Glomerular endothelial cell (primary cell): ENCODE measurements at places on chromosomes 16 and 17. TPM values are rescaled to one million over a fixed set of nuclear protein-coding genes. Genes with fewer than 3 reads are reported as not detected.

DNA sequence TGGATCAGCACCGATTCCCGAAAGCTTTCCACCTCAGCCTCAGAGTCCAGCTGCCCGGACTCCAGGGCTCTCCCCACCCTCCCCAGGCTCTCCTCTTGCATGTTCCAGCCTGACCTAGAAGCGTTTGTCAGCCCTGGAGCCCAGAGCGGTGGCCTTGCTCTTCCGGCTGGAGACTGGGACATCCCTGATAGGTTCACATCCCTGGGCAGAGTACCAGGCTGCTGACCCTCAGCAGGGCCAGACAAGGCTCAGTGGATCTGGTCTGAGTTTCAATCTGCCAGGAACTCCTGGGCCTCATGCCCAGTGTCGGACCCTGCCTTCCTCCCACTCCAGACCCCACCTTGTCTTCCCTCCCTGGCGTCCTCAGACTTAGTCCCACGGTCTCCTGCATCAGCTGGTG, 15.0 kb downstream of the CD300LG start:
- DNase-seq, result no peak

Gene FGF11
- total RNA-seq, result 0.44 and 0.88 TPM in 2 replicates

Gene HAS3
- total RNA-seq, result 0.70 and 6.2 TPM in 2 replicates

- DNase-seq, result peak; percentile 68
Measured at GRCh38 chr16:87178977-87179376, 138.2 kb downstream of the C16orf95 start.

- no peak for DNase-seq
Measured at GRCh38 chr17:6392609-6393350, 42.1 kb downstream of the AIPL1 start.

DNA sequence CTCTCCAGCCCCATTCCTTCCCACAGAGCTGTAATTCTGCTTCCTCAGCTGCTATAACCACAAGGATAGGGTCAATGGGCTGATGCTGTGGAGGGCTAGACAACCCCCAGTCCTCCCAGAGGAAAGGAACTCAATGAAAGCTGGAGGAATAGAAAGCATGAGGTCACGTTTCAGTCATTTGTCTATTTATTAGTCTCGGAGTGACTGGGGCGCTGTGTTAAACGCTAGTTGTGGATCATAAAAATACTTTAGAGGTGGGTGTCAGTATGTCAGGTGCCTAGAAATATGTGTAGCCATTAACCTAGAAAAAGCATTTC, 787 bp upstream of the CCL3L1 start:
- no peak for DNase-seq

GRCh38 chr16:84459941-84460405, 44.5 kb downstream of the MEAK7 start:
- no peak for DNase-seq

Gene CFAP97D1
- not detected in 2 replicates for total RNA-seq

- DNase-seq, result no peak
Measured at GRCh38 chr16:20396846-20397467, 7.6 kb downstream of the PDILT start.

GRCh38 chr17:60514053-60514452, 12.0 kb downstream of the APPBP2 start:
- no peak for DNase-seq

DNA sequence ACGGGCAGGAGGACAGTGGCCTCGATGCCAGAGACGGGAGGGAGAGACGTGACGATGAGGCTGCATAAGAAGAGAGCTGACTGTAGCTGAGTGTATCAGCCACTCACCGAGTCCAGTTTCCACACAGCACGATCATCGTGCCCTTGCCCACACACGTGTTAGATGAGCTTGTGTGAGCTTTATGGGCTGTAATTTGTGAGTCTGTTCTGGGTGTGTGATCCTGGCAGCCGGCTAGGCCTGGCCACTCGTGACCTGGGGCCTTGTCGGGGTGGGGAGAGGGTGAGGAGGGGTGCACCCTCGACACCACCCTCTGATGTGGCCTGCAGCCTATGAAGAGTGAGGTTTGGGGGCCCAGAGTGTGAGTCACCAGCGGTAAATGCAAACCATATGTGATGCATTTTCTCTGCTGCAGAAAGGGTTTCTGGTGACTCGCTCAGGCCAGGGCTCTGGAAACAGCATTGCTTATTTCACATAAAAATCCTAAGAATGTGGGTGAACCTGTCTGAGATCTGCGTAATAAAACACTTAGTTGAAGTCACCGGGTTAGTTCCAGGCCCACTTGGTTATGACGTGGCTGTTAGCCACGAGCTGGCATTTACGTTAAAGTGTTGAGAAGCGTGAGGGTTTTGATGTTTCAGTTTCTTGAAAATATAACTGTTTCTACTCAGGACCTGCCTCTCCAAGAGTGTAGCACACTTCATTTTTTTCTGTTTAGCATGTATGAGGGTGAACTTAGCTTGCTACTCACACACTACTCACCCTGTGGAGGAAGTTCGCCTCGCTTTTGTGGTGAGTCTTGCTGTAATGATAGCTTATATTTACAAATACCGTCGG, 4.2 kb downstream of the METRNL start:
- DNase-seq, result no peak

Gene EMC8
- total RNA-seq, result 44.5 and 48.7 TPM in 2 replicates

GRCh38 chr16:85200471-85201278, 88.4 kb upstream of the CIBAR2 start:
- DNase-seq, result no peak

DNA sequence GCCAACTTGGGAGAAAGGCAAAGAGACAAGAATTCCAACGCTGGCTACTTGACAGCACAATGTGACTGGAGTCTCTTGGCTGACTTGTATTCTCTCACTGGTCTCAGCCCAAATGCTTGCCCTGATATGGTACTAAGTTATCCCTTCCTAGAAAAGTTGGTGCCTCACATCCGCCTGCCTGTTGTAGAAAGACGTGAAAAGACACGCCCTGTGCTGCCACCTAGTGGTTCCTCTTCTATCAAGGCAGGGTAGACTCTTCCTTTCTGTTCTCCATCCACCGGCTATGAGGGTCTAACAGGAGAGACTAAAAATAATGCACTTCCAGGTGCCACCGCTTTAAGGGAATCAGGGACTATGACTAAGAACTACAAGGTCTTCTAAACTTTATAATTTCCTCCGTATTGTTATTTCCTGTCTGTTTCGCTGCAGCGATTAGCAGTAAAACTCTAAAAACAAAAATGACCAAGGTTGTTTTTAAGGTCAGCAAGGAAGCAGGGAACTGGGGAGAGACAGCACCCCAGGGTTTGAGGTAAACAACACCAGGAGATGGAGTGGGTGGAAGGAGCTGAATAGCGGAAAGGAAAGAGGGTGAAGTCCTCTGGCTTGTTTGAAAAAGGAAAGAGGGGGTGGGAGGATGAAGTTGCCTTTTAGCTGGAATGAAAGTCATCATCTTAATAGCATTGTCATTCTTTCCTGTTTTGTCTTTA, 109.5 kb downstream of the YPEL2 start:
- peak; percentile 97 for DNase-seq

DNA sequence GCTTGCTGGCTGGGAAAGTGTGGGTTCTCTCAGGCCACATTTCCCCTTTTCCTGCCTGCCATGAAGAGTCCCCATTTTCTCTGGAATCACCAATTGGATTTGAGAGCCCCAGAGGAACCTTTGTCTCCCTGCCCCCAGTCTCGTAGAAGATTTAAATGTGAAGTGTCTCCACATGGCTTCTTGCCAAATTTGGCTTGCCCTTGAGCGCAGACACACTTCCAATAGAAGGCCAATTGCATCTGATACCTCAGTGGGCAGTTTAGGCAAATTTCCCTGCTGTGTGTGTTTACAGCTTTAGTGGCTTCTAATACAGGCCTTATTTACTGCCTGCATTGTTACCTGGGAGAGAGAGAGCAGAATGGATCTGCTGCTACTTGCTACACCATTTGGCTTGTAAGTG, 29.7 kb downstream of the CDK5R1 start:
- no peak for DNase-seq

GRCh38 chr17:59786536-59787319, 79.3 kb downstream of the VMP1 start:
- DNase-seq, result peak; percentile 99

DNA sequence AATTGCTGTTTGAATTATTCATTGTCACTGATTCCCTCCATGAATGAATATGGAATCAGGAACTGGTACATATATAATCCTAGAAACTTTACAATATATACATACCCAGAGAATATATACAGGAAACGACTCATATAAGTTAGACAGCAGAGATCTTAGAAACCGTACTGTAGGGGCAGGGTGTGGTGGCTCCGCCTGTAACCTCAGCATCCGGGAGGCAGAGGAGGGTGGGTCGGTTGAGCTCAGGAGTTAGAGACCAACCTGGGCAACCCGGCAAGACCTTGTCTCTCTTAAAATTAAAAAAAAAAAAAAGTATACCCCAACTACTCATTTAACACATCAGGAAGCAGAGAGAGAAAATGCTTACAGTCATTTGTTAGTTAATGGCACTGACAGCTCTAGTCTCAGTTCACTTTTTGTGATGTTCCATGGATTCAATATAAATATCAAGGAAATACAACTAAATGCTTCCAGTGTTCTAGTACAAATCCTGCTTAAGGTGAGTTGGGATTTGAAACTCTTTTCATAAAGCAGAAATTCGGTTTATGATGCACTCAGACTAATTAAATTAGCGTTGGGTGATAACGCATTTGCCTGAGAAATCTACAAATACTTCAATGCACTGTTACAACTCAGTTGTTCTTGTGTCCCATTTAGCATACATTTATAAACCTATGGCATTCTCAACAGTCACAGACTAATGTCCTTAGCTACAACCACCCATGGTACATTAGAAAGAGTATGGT, 5.6 kb downstream of the GLG1 start:
- no peak for DNase-seq

DNA sequence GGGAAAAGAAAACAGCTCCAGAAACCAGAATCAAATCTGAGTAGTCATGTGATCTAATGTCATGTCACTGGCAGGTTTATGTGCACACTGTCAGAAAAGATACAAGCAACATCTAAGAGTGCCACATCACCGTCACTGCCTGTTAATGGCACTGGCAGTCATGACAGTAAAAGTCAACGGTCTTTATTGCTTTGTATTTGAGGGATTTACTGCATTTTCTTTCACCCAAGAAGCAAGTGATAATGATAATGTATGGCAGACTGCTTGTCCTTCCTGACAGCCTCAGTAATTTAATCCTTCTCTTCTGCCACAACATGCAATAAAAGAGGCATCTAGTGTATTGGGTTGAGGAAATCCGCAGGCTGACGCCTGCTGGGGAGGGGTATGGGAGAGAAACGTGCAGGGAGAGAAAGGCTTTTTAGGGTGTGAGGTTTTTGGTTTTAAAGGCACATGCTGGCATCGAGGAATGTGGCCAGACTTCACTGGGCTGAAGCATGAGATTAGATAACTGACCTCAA, 92.4 kb downstream of the RPGRIP1L start:
- DNase-seq, result no peak

GRCh38 chr17:57365420-57365819, 109.1 kb downstream of the MSI2 start:
- no peak for DNase-seq

Gene HBM
- total RNA-seq, result not detected in 2 replicates

DNA sequence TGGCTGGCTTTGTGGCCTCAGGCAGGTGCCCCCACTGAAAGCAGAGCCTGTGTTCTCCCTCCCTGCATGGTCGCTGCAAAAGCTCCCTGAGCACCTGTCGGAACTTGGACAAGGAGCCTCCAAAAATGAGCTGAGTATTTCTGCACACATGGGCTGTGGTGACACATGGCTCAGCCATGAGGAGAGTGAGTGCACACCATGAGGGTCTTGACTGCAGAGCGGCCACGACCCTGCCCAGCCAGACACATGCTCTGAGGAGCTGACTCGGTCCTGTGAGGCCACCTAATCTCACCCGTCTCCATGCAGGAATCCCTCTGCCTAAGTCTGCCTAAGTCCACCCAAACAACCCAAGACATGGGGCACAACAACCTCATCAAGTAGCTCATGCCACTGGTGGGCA, 128.9 kb downstream of the DYNLRB2 start:
- DNase-seq, result no peak

DNA sequence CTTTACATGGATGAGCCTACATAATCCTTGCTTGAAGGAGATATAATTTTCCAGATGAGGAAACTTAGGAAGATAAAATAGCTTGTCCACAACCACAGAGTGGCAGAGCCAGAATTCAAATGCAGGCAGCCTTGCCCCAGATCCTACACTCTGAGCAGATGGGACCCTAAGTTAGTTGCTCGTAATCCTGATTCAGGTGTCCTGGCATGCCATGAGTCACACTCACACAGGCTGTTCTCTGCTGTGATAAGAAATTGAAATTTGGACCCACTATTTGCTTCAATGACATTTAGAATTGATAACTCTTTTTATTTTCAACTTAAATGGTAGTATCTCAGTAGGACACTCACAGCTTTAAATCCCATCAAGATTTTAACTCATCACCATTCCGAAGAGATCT, 150.7 kb upstream of the CACNG5 start:
- no peak for DNase-seq

DNA sequence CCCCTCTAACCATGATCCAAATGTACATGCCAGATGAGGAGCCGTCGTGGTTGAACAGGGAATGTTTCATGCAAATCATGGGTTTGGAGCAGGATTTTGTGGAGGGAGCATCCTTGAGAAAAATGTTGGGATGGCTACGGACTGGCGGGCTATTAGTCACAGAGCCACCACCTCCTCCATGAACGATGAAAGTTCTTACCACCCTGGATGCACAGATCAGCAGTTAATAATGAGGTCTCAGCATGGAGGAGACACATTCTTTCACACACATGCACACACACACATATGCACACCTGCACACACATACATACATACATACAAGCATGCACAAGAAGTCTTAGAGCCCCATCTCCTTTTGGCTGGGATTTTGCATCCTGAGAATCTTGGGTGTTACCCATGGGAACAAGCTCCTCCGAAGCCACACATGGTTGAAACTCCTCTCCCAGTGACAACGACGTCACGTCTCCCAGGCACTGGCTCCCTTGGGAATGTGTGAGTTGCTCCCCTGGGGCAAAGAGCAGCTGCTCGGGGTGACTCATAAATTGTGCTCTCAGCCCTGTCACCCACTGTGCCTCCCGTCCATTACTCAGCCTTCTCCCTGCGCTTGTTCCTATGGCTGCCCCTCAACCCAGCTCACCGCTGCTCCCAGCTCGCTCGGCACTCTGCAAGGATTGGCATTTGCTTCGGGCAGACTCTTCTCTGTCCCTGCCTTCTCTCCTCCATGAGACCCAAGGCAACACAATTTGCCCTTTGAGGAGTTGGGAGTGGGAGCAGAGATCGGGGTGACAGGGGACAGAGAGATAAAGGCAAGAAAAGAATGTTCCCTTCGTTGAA, 344.6 kb downstream of the SOX9 start:
- DNase-seq, result peak; percentile 2

Gene RDM1
- 0.47 TPM in 1 of 2 replicates, not detected in the other for total RNA-seq

- DNase-seq, result no peak
Measured at GRCh38 chr16:66751303-66751991, at the start of gene DYNC1LI2. DYNC1LI2 (minus strand) TSS chr16:66751609; CDS start chr16:66751591, 18 bp downstream.

DNA sequence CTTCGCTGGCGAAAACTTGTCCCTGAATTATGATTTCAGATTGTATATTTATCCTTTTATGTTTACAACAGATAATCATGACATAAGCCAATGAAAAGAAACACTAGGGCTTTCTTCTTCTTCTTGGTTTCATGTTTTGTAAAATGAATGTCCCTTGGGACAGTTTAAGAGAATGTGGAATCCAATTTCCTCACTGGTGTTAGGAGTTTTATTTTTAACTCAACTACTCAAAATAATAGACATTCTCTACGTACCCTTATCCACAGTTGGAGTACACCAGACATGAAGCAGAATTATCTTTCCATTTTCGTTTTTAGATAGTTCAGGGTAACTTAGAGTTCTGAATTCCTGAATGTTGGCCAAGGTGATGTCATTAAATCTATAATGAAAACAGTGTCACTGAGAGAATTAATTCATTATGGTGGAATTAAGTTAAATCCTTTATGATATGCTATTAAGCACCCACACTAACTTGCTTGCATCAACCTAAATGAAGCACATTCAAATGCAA, 43.4 kb downstream of the IRX6 start:
- DNase-seq, result no peak
